ENCODE measurements at places on chromosomes 4 and X.

DNA sequence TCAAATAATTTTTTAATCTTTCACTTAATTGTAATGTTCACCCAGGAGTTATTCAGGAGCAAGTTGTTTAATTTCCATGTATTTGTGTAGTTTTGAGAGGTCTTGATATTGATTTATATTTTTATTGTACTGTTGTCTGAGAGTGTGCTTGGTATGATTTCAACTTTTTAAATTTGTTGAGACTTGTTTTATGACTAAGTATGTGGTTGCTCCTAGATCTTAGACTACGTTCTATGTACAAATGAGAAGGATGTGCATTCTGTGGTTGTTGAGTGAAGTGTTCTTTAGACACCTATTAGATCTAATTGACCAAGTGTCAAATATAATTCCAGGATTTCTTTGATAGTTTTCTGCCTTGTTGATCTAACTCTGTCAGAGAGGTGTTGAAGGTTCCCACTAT, 353.3 kb upstream of the GNPDA2 start:
- DNase-seq: no peak

DNA sequence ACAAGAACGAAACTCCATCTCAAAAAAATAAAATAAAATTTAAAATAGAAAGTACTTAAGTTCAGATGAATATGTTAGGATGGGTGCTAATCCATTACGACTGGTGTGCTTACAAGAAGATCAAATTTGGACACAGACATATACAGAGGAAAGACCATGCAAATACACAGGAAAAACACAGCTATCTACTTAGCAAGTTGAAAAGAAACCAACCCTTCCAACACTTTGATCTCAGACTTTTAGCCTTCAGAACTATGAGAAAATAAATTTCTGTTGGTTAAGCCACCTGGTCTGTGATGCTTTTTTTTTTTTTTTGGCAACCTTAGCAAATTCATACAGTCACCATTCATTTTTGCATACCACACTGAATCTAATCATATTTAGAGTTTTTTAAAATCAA, 116.5 kb downstream of the CENPC start:
- DNase-seq: no peak

- no peak for DNase-seq
Observed at GRCh38 chr4:71254451-71255012, 84.3 kb upstream of the SLC4A4 start.

GRCh38 chr4:76028350-76028765, 5.1 kb upstream of the CXCL10 start:
- DNase-seq: no peak

DNA sequence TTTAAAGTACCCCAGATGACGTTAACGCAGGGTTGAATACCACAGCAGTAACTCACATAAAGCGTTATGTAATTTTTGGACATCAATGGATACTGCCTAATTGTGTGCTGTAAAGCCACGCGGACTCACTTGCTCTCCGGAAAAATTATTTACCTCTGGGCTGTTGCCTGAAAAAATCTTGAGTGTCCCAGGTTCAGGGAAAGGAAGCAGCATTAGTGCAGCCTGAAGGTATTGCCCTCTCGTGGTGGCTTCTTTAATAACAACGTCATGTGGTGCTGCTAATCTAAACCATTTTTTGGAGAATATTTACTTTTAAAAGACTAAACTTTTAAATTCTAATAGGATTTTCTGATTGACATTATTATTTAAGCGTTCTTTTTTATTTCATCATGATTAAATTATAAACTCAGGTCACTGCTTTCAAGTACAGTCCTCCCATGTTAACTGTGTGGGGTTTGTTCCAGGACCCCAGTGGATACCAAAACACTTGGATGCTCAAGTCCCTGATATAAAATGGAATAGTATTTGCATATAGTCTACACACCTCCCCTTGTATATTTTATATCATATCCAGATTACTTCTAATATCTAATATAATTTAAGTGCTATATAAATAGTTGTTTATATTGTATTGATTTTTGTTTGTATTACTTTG, 384.8 kb downstream of the FAM133A start:
- peak; percentile 25 for DNase-seq

GRCh38 chr4:124753941-124754581, 41.5 kb upstream of the ANKRD50 start:
- DNase-seq: no peak
